ENCODE measurements at places on chromosomes 4 and X.
A peak's percentile ranks its signal among the peaks of the same experiment; 100 is the strongest.

GRCh38 chrX:7389576-7389975, 241.6 kb upstream of the PUDP start:
- peak; percentile 21 for DNase-seq

GRCh38 chr4:88063634-88064296, 56.3 kb downstream of the PKD2 start:
- DNase-seq: no peak

DNA sequence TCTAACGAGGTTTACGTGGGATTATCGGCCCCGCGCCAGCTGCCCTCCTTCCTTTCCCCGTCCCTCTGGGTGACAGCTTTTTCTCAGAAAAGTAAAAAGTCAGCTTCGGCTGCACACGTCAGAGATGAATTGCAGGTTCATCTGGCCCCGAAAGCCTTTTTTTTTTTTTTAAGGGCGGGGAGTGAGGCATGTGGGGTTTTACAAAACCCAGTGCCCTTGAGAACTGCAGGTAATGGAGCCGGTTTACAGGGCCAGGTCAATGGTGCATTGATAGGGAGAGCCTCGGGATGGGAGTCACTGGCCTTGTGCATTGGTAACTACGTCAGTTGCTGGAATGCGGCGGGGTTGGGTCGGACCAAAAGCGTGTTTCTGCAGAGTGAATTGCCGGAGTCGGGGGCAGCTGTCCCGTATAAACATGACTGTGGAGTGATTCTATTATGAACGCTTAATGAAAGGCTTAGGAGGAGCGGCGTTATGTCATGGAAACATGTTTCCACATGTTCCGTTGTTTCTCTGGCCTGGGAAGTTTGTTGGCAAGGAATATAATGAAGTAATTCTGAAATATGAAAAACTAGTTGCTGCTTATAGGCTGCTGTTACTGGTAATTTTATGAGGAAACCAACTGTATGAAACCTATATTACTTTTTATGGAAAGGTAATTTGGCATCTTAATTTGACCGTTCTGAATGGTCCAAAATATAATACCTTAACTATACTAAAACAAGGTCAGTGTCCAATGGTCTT, 1.1 kb downstream of the HSPA4L start:
- DNase-seq: peak; percentile 29

- peak; percentile 86 for DNase-seq
Observed at GRCh38 chr4:99763635-99764101, 53.0 kb upstream of the DAPP1 start.

DNA sequence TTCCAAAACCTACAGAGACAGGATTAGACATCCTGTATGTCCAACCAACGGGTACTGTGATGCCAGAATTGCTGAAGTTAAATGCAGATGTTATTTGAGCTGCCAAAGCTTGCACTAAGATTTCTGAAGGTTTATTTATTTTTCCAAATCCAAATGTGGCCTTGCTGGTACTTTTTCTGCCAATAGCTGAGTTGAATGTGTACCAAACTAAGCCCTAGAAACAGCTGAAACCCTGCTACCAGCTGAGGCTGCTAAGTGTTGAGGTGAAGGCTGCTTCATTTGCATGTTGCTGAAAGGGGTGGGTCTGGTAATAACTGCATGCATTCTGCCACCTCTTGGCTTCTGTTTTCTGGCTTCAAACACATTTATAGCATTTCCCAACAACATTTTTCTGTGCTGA, 366.5 kb downstream of the FAT4 start:
- no peak for DNase-seq

DNA sequence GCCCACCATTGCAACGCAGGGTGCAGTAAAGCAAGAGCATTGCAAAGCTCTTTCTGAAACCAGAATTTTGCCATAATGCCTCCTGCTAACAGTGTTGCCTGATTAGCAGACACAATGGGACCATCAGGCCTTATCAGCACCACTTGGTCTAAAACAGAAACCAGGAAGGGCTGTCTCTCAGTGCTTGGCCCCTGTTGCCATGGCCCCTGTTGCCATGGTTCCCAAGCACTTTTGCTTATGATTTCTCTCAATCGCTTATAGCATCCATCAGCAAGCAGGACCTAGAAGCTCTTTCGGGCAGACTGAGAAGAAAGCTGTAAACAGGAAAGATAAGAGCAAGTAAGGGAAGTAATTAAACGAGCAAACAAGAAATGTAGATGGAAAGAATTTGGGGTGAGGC, 36.8 kb downstream of the RTL5 start:
- no peak for DNase-seq

GRCh38 chrX:48505481-48505880, 3.3 kb upstream of the PORCN start:
- no peak for DNase-seq

- no peak for DNase-seq
Observed at GRCh38 chrX:100710816-100711215, 21.1 kb downstream of the SYTL4 start.

DNA sequence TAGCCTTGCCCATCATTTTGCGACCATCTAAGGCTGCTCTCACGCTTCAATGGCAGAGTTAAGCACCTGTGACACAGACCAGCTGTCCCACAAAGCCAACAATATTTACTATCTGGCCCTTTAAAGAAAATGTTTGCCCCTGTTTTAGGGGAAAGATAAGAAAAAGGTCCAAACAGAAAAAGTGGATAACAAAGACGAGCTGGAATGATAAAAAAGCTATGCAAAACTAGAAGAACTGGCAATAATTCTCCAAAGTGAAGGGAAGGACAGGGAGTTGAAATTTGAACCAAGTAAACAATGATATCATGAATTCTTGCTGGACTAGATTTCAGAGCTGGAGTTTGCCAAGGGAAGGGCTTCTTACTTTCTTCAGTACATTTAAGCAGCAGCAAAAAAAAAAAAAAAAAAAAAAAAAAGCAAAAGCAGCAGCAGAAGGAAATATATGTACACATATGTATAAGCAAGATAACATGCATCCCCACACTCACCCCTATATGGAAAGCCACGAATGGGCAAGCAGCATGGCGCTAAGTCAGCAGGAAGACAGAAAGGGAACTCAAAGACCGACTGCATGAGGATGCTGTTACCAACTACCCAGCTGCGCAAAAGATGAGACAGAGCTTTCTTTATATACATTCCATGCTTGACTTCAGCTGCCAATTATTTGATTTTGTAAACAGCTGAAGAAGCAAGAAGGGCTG, 12.5 kb downstream of the TRAPPC2 start:
- peak; percentile 44 for DNase-seq

- DNase-seq: peak; percentile 95
Observed at GRCh38 chr4:128354205-128354821, 66.7 kb upstream of the PGRMC2 start.

DNA sequence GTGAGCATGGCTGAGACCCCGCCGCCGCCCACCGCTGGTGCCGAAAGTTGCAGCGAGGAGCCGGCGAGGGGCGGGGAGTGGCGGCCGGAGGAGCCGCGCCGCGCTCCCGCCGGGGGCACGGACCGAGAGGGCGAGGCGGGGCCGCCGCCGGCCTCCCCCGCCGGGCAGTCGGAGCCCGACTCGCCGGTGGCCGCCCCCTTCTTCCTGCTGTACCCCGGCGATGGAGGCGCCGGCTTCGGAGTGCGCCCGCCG, 16.5 kb downstream of the UTP3 start:
- DNase-seq: no peak

- DNase-seq: peak; percentile 0
Observed at GRCh38 chrX:34426334-34426733, 230.8 kb downstream of the TMEM47 start.

DNA sequence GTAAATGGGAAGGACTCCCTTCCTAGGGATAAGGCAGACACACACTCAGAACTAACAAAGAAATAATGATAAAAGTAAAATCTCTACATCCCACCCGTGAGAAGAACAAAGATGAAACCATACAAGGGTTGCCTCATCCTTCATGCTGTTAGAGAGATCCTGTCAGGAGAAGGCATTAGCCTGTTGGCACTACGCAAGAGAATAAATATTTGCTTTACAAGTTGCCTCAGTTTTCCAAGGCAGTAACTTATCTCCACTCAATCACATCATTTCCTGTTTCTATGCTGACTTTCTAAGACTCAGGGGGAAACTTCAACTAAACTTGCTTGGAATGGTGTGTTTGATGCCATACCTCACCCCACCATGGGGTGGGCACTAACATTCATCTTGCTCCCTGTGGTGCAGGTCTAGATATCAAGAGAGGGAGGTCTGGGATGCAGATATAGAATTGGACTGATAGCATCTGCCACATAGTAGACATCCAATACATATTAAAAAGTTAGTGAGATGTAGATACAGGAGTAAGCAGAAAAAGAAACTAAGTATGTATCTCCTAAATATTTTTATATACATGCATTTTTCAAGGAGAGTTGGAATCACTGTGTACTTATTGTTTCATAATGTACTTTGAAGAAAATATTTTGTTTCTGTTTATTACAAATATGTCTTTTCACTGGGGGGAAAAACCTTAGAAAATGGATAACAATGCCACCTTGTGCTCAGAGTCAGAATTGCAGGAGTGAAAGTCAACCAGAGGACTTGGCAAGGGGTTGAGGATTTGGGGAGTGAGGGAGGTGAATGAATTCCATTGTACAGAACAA, 57.2 kb upstream of the BEX4 start:
- DNase-seq: peak; percentile 26

DNA sequence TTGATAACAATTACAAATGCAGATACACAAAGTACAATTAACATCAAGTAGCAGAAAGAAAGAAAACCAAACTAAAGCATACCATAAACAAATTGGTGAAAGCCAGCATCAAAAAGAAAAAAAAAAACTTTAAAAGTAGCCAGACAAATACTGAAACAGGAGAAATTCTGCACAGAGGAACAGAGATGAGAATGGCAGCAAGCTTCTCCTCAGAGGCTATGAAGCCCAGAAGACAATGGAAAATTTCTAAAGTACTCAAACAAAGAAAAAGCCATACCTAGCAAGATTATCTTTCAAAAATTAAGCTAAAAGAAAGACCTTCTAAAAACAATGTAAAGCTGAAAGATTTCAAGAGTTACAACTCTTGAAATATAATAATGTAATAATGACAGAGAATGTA, 471.3 kb downstream of the SPOCK3 start:
- no peak for DNase-seq

- DNase-seq: no peak
Observed at GRCh38 chrX:17433965-17434364, 59.0 kb downstream of the NHS start.

- DNase-seq: peak; percentile 26
Observed at GRCh38 chrX:1673337-1673736, 58.5 kb downstream of the ASMT start.

GRCh38 chr4:77092975-77093374, 17.2 kb upstream of the CCNI start:
- DNase-seq: peak; percentile 27

GRCh38 chr4:825063-825970, 612 bp downstream of the CPLX1 start:
- peak; percentile 27 for DNase-seq

DNA sequence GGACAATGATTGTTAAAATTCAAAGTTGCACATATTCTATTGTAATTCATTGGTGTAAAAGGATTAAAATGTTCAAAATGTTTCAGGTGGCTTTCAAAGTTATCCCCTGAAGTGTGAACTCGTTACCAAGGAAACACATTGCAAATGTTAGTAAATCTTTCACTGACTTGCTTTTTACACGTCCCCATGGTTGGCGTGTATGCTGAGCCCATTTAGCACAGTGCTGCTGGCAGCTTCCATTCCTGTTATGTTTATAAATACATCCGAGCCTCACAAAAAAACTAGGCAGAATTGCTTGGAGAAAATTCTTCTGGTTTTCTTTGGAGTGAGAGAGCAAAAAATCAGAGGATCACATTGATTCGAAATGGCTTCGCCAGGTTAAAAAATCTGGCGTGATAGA, 105.9 kb upstream of the HPGD start:
- DNase-seq: no peak

DNA sequence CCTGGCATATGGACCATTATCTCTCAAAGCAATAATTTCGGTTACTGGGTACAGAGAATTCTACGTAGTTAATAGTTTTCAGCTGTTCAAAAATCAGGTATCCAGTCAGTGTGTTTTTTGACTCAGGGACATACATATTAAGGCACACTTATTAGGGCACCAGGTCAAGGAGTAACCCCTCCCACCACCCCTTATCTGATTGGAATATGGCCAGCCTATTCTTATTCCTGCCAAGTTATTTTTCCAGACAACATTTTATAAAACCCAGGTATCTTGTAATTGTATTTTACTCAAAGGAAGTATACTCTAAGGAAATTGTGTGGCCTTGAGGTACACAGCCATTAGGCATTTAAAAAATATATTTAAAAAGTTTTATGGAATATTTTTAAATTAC, 4.3 kb downstream of the ZFX start:
- DNase-seq: no peak

DNA sequence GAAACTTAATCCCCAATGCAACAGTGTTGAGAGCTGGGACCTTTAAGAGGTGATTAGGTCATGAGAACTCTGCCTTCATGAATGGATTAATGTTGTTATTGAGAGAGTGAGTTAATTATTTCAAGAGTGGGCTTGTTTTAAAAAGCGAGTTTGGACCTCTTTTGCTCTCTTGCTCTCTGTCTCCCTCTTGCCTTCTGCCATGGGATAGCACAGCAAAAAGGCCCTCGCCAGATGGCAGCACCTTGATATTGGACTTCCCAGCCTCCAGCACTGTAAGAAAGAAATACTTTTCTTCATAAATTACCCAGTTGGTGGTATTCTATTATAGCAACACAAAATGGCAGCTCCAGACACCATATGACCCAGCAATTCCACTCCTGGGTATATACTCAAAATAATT, 7.0 kb upstream of the ATP6AP2 start:
- peak; percentile 0 for DNase-seq

DNA sequence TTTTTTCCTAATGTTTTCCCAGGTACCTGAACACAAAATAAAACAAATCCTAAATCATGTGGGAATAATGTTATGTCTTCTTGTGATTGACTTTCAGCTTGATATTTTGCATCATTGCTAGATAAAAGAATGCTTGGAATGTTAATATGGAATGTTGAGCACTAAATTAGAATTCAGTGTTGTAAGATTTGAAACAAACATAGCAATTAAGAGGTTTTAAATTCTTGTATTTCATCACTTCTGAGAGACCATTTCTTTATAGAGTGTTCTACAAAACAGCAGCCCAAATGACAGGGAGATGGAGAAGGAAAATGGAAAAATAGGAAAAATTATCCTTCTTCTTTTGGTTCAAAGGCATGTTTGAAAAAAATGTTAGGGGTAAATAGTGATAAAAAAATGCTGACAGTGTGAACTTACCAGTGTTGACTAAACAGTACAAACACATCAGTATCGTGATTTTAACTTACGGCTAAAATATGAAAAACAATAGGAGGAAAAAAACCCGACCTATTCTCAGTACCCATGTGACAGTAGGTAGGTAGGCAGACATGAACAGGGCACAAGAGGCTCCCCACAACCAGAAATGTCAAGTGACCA, 102.6 kb upstream of the PDE5A start:
- DNase-seq: peak; percentile 30

GRCh38 chr4:124867536-124867935, 155.0 kb upstream of the ANKRD50 start:
- DNase-seq: peak; percentile 69

DNA sequence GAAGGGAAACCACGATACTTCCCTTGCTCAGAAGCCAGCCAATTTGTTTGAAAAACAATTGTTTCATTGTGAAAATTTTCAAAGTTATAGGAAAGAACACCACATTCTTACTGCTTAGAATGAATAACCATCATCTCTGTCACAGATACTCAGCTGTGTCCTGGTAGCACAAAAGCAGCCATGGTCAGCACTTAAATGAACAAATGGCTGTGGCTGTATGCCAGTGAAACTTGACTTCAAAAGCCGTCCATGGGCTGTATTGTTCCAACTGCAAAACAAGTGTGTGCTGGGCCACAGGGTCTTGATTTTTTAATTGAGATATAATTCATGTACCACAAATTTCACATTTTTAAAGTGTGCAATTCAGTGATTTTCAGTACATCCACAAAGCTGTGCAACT, 19.6 kb downstream of the NSDHL start:
- no peak for DNase-seq
